Suppressor macrophage treated with lipopolysaccharide for 1 hour (primary cell): ENCODE measurements at places on chromosomes 7 and 10.

DNA sequence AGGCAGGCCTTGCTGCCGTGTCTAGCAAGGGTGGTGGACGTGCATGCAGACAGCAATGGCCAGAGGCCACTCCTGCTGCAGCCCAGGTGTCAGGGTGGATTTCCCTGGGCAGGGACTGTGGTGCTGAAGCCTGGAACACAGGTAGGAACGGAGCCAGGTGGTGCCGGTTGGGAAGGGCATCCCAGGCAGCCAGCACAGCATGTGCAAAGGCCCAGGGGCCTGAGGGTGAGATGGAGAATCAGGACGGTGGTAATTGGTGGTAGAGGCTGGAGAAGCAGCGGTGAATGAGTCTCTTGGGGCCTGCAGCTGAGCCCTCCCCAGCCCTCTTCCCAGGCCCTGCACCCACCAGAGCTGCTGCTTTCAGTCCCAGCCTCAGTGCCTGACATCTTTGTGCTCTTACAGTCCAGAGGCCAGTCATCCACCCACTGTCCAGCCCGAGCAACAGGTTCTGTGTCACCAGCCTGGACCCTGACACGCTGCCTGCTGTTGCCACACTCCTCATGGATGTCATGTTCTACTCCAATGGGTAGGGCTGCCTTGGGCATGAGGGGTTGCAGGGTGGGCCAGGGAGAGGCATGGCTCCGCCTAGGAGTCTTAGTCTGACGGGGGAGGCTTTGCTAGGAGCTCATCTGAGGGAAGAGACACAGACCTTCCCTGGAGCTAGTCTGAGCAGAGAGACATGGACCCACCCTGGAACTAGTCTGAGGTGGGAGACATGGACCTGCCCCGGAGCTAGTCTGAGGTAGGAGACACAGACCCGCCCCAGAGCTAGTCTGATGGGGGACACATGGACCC is 54.3 kb downstream of the CASTOR2 start:
- DNase-seq = no peak

GRCh38 chr10:80662429-80663261 is 124.9 kb downstream of the SH2D4B start:
- DNase-seq = peak; percentile 85

DNA sequence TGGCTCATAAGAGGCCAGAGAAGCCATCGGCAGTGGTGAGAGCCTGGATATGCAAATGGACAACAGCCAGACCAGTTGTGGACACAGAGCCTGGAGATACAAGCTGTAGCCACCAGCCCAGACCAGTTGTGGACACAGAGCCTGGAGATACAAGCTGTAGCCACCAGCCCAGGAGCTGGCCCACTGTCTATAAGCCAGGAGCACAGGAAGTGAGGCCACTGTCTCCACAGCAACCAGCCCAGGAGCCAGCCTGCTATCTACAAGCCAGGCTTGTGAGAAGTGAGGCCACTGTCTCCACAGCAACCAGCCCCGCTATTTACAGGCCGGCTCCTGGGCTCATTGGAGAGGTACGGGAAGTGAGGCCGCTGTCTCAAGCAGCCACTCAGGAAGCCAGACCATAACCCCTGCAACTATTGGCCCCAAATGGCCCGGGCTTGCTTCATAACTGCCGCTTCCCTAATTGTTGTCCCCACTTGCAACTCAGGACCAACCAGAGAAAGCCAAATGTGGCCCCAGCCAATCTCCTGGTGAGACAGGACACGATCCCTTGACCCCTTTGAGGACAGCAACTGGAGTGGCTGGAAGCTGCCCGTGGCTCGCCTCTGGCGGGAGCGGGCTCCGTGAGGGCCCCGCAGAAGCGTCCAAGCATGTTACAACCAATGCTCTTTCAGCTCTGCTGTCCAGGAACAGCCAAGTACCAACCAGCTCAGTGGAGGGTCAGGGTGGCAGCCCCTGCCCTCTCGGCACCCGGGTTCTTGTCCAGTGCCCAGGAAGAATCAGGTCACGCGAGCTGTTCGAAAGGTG is 44.1 kb upstream of the CNPY1 start:
- DNase-seq = peak; percentile 65

GRCh38 chr7:105932835-105933477 is 30.1 kb upstream of the CDHR3 start:
- DNase-seq = peak; percentile 20

DNA sequence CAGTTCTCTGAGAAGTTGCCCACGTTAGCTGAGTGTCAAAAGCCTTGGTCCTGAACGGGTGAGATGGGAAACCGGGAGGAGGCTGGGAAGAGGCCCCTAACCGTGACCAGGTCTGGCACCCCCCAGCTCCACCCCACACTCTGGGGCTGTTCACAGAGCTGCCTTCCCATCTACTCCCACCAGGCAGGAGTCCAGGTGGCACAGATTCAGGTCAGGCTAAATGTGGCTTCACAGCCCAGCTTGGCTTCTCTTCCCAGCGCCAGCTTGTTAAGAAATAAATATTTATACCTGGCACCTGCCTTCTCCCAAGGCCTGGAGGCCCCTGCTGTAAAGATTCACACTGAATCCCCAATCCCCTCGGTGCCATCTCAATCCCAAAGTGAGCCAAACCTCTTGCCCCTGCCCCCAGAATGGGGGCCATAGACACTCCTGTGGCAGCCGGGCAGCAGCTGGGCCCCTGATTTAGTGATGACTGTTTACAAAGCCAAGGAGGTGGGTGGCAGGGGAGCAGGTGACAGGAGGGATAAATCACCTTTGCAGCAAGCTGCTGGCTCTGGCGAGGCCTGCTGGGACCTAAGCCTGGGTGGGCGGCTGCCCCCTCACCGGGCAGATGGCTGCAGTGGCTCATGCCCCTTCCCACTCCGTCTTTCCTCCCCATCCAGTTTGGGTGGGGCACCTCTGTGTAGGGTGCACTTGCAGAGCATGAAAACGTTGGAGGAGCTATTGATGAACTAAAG is 72.5 kb downstream of the GOLGA7B start:
- DNase-seq = no peak

- DNase-seq = no peak
Measured at GRCh38 chr10:110789604-110790433, 81.9 kb upstream of the PDCD4 start.

DNA sequence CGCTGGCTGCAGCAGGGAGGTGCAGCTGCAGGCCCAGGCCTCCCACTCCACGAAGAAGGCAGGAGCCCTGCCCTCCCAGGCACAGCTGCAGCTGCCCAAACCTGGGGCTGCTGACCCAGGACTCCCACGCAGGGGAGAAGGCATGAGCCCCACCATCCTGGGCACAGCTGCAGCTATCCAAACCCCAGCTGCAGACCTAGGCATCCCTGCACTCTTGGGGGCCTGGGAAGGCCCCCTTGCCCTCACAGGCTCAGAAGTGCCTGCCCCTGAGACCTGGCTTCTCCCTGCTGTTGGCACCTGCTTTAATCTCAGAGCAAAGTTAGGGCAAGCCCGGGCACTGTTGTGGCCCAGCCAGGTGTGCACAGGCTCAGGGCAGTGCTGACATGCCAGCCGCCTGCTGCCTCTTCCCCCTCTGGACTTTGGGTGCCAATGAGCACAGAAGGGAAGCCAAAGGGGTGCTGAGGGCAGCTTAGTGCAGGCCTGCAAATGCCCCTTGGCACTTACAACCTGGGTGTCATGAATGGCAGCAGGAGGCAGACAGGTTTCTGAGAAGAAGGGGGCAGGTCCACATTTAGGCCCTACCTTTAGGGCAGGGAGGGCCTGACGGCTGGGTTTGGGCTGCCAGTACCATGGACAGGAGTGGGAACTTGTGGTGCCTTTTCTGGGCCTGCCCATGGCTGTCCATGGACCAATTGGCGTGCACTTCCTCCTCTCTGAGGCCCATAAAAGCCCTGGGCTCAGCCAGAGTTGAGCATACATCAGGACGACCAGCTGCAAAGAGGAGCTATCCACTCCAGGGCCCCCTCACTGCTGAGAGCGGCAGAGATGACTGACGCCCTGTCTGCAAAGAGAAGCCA is 31.1 kb downstream of the CRTAC1 start:
- DNase-seq = no peak

- DNase-seq = no peak
Measured at GRCh38 chr10:99421233-99421739, 9.1 kb downstream of the GOT1 start.

DNA sequence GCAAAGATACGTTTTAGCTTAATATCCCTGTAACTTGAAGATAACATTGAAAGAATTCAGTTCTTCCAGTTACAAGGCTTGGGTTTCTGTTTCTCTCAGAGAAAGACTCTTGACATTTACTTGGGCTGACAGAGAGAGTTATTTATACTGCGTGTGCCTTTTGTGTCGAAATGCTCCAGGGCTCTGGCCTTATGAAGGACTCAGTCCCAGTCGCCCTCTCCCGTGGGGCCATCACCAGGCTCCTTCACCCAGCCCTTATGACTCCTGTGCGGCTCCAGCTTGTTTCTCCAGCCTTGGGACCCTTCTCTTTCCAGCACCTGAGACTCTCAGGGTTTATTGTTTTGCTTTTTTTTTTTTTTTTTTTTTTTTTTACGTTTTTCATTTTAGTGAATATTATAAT is 242.3 kb upstream of the DKK1 start:
- no peak for DNase-seq

DNA sequence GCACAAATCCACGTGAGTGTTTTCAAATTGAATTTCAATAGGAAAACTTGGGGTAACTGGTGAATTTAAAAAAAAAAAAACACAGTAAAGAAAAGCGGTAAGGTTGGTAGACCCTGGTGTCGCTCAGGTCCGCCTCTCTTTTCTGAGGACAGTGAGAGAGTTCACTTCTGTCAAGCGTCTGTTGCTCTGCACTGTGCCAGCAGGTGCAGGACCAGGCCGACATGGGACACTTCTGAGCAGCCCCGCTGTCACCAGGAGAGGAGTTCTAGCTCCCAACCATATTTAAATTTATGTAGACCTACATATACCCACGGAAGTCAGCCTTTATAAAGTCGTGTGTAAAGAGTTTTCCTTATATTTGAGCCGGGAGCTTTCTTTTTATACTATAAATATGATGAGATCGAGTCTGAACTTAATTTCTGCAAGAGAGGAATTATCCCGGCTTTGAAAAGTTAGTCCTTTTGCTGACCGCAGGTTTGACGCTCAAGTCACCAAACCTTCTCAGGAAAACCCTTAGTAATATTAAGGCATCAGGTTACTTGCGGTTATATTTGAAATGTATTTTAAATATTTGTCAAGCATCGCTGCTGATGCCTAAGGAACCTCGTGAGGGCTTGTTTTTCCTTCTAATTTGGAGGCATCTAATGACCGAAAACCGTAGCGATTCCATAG is 531 bp downstream of the IKZF1 start:
- no peak for DNase-seq

GRCh38 chr7:78751253-78751652 is 702.2 kb downstream of the MAGI2 start:
- DNase-seq = no peak

- no peak for DNase-seq
Measured at GRCh38 chr10:122375679-122376160, 1.2 kb downstream of the PLEKHA1 start.

- DNase-seq = no peak
Measured at GRCh38 chr7:137539111-137539715, 195.7 kb upstream of the PTN start.

- DNase-seq = no peak
Measured at GRCh38 chr7:69088185-69088584, 510.1 kb upstream of the AUTS2 start.

DNA sequence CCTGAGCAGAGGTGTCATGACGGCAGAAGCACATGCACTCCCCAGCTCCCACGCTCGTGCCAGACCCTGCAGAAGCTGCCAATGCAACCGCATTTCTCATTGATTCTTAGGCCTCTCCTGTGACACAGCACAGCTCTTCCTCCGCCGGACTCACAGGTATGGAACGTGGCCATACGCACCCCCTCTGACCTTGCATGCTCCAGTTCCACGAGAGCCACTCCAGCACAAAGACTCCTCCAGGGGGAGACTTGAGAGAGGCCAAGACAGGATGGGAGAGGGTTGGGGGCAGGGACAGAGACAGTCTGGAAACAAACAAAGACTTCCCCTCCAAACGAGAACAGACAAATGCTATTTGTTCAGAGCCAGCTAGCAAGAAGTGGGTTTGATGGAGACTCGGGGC is 124.3 kb upstream of the PPP2R2D start:
- DNase-seq = no peak

GRCh38 chr10:132097609-132098377 is 32.0 kb downstream of the JAKMIP3 start:
- no peak for DNase-seq

DNA sequence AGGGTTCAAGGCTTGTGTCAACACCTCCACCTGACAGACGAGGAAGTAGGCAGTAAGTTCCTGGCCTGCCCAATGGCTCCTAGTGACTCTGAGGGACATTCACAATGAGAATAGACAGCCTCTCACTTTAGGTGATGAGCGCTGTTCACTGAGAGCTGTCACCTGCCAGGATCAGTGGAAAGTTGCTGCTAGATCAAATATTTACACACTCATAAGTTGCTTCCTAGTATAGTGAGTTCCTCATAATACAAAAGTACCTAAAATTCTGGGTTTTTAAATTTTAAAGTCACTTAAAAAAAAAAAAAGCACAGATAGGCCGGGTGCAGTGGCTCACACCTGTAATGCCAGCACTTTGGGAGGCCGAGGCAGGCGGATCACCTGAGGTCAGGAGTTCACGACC is 320.8 kb downstream of the PRPF18 start:
- DNase-seq = no peak

GRCh38 chr10:119655566-119656001 is 4.4 kb downstream of the BAG3 start:
- DNase-seq = peak; percentile 42

DNA sequence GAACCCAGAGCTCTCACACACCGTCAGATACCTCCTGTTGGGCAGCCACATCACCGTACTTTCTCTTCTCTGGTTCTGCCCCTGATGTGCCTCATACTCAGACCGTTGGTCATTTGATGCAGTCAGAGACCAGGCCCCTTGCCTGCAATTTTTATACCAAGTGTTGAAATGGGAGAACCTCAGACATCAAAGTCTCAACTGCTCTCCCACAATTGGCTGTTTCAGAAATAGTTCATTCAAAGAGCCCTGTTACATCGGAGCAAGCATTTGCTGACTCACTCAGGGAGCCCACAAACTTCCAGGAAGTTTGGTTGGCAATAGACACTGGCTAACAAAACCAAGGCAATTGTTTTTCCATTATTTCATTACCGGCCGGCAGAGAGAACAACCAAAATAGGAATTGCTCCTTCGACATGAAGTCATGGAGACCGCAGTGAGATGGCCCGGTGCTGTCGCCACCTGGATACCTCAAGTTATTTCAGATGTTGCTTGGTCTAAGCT is 33.5 kb upstream of the ADAM12 start:
- DNase-seq = no peak

DNA sequence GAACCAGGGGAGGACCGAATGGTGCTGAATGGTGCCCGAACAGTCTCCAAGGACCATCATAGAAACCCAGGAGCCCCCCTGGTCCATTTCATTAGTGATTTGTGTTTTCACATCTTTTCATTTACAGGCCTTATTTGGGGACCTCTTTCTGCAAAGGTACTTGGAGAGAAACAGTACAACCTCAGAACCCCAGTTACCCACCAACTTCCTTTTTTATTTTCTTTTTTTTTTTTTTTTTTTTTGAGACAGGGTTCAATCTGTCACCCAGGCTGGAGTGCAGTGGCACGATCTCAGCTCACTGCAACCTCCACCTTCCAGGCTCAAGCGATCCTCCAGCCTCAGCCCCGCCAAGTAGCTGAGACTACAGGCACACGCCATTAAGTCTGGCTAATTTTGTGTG is 13.0 kb upstream of the ELN start:
- DNase-seq = no peak

GRCh38 chr10:34323192-34323591 is 491.9 kb downstream of the PARD3 start:
- no peak for DNase-seq
